Activated CD4-positive, alpha-beta T cell treated with anti-CD3 and anti-CD28 coated beads for 4 hours (primary cell): ENCODE measurements at places on chromosomes 13 and 19.

GRCh38 chr13:79018166-79018565 is 359.2 kb upstream of the OBI1 start:
- no peak for DNase-seq

DNA sequence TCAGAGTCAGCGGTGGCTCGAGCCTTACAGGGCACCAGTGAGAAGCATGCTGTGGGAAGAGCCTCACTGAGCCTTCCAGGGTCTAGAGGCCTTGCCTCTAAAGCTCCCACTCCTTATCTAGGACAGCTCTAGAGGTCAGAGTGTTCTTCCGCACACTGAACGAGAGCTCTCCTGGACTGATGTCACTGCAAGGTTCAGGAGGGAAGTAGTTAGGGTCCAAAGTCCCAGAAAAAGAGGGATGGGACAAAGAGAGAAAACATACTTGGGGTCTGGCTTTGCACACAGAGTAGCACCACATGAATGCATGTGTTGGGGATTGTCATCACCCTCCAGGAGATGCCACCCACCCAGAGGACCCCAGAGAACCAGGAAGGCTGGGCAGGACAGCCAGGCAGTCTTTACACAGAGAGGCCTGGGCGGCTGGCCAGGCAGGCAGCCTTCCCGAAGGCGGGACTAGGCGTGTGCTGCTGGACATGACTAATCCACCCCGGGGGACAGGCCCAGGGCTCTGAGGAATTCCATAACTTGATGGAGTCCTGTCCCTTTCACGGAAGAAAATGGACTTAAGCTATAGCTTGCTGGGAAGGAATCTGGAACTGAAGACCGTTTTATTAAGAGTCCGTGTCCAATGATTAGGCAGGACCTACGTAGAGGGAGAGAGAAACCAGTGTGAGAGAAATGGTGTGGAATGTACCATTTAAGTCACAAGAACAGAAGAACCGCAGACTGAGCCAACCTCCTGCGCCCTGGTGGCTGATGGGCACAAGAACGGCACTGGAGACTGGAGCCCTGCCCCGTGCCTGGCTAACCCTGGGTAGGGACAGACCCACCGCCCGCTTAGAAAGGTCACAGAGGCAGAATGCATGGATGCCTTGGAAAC is 16.6 kb upstream of the EPHX3 start:
- no peak for DNase-seq

GRCh38 chr19:7450243-7451223 is 38.3 kb downstream of the PEX11G start:
- DNase-seq, result no peak

- DNase-seq, result no peak
Observed at GRCh38 chr13:94313926-94314325, 165.6 kb downstream of the DCT start.

- no peak for DNase-seq
Observed at GRCh38 chr13:109869312-109870237, 83.2 kb upstream of the IRS2 start.

GRCh38 chr13:36862002-36862685 is 43.1 kb downstream of the RFXAP start:
- DNase-seq, result no peak

DNA sequence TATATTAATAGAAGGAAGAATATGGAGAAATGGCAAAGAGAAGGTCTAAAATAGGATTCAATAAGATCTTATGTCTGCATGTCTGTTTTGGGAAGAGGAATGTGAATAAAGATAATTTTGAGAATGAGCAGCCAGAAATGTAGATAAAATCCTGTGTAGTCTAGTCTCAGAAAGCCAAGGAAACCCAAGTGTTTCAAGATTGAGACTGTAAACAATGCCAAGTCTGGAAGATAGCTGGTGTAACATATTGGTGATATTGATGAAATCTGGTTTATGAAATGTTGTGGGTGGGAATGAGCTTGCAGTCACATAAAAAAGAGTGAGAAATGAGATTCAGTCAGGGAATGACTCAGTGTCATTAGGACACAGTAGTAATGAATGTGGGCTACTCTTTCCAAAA is 1180.3 kb upstream of the PCDH20 start:
- no peak for DNase-seq

DNA sequence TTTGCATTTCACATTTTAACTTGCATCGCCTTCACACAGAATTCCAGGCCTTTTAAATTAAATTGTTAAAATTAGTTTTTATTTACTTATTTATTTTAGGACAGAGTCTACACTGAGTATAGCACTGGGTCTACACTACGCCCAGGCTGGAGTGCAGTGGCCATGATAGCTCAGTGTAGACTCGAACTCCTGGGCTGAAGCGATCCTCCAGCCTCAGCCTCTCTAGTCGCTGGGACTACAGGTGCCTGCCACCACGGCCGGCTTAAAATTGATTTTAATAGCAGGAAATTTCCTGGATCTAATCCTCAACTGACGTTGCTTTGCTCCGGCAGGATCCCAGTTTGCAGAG is 301 bp upstream of the ZNF610 start:
- no peak for DNase-seq

DNA sequence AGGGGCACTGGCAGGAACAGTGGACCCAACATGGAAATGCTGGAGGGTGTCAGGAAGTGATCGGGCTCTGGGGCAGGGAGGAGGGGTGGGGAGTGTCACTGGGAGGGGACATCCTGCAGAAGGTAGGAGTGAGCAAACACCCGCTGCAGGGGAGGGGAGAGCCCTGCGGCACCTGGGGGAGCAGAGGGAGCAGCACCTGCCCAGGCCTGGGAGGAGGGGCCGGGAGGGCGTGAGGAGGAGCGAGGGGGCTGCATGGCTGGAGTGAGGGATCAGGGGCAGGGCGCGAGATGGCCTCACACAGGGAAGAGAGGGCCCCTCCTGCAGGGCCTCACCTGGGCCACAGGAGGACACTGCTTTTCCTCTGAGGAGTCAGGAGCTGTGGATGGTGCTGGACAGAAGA is 4.1 kb downstream of the KLK2 start:
- DNase-seq, result no peak

- DNase-seq, result no peak
Observed at GRCh38 chr13:42398533-42398932, 126.6 kb downstream of the AKAP11 start.

DNA sequence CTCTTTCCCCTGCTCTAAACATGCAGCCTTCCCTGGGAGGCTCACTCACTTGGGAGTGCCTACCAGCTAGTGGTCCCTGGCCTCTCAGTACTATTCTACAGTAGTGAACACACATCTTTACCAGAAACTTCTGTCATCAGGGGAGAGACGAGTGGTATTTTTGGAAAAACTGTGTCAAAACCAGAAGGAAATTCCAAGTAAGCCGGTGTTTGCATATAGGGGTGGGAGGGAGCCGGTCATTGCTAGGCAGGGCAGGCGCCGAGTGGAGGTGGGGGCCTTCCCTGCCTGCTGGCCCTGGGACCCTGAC is 7.0 kb downstream of the RPS9 start:
- DNase-seq, result no peak

DNA sequence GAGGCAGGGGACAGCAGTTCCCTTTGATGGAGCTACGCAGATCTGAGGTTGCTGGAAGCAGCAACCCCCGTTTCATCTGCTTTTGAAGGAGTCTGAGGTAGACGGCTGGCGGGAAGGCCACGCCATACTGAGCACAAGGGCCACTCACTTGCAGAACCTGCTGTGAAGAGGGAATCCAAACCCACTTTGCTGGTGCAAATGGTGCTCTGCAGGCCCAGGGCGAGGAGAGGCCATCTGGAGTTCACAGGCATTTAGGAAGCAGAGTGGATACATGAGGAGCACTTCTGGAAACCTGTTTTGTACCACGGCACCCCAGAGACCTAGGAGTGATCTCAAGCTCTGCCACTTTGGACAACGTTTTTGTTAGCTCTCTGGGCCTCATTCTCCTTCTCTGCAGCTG is 227.8 kb downstream of the UQCRFS1 start:
- DNase-seq, result no peak

- no peak for DNase-seq
Observed at GRCh38 chr13:49494645-49495044, 1.1 kb upstream of the PHF11 start.

- no peak for DNase-seq
Observed at GRCh38 chr13:94859811-94860210, 147.5 kb upstream of the SOX21 start.

DNA sequence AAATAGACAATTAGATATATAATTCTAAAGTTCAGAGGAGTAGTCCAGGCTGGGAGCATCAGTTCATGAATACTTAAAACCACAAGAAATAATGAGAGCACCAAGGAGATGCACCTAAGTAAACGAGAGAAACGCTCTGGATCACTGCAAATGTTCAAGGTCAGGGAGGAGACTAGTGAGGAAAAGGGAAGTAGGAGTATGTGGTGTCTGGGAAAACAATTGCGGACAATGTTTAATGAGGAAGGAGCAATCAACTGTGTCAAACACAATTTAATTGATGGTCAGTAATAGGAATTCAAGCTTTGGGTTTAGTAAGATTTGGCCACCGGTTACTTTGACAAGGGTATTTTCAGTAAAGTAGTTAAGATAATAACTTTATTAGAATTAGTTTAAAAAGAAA is 652.2 kb downstream of the DACH1 start:
- DNase-seq, result no peak

GRCh38 chr19:16361926-16362325 is 37.3 kb downstream of the KLF2 start:
- DNase-seq, result no peak

DNA sequence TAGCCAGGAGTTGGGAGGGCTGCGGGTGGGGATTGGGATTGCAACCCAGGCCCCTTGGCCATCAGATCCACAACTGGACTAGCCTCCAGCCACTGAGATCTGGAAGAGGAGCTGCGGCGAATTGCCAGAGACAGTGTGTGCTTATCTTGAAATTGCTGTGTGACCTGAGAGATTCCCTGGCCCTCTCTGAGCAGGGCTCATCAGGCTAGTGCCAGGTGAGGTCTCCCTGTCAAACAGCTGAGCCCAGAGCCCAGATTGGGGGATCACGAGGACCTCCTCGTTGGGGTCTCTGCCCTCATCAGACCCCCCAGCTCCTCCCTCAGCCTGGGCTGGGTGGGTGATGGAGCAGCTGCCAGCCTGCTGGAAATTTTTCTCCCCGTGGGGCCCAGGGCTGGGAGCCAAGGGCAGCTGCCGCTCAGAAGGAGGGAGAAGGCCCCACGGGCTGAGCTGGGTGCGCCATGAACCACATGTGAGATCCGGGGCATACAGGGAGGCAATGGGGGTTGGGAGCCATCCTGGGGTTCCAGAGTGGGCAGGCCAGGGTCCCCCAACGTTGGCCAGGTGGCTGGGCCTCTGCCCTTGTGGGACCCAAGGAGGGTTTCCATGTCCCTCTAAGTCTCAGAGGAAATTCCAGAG is 7.2 kb downstream of the FUT5 start:
- DNase-seq, result no peak

GRCh38 chr13:80524447-80525215 is 183.7 kb upstream of the SPRY2 start:
- no peak for DNase-seq

GRCh38 chr13:74452881-74453280 is 318.7 kb upstream of the KLF12 start:
- no peak for DNase-seq

DNA sequence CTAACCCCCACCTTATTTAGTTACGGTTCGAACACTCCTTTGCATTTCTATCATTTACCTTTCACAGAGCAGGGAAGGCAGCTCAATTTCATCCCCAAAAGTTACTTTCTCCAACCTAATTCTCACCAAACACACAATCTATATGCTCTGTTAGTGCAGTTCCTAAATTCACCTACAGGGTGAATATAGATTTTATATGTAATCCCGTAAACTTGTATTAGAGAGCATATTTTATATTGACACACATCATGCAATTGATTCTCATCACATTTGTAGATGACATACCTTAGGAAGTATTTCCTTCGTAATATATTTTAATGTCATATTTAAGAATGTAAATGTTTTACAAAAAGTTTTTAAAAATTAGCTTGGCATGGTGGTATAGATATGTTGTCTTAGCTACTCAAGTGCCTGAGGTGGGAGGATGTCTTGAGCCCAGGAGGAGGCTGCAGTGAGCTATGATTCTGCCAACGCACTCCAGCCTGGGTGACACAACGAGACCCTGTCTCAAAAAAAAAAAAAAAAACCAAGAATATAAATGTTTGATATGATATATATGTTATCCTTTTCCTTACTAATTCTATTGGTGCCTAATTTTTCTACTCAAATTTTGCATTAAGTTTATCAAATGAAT is 57.3 kb upstream of the TNFRSF19 start:
- no peak for DNase-seq

- DNase-seq, result no peak
Observed at GRCh38 chr19:39389631-39390414, 1.1 kb downstream of the PAF1 start.

GRCh38 chr13:65966991-65967451 is 1263.1 kb downstream of the PCDH9 start:
- no peak for DNase-seq

DNA sequence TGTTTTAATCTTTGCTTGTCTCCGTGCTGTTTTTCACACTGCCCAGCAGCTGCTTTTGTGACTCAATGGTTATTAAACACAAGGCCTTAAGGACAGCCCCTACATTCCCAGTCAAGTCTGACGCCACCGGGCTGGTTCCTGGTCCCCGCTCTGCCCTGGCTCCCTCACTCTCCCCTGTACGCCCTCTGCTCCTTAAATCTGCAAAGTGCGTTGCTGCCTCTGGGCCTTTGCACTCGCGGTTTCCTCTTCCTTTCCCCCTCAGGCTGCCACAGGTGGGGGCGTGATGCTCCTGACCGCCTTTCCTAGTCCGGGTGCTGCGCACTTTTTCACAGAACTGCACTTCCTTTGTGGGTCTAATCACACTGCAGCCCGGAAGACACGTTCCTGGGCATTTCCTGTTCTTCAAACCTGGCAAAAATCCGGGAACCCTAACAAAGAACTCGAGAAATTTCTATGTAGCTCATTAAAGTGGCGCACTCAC is 25.6 kb downstream of the NOSIP start:
- peak; percentile 39 for DNase-seq

- no peak for DNase-seq
Observed at GRCh38 chr13:71830323-71830722, 36.7 kb downstream of the DACH1 start.
